ENCODE measurements at places on chromosomes 11 and 22. TPM values are rescaled to one million over a fixed set of nuclear protein-coding genes. Genes with fewer than 3 reads are reported as not detected.

SULT4A1 gene
- not detected for total RNA-seq

DNA sequence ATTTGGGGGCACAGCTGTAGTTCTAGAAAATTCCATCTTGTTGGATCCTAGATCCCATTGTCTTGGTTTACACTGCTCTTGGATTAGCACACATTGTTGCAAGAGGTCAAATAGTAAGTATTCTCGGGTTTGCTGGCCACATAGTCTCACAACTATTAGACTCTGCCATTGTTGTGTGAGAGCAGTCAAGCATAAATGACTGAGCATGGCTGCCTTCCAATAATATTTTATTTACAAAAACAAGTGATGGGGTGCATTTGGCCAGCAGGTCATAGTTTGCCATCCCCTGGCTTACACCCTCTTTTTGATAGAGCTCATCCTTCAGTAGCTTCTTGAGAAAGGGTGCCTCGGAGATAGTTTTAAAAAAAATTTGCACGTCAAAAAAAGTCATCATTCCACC, 77.9 kb upstream of the ALX4 start:
- no peaks in the 10 kb centered on the region for H3K36me3 ChIP-seq
- H3K4me3 ChIP-seq: no peak overlapping the region

DNA sequence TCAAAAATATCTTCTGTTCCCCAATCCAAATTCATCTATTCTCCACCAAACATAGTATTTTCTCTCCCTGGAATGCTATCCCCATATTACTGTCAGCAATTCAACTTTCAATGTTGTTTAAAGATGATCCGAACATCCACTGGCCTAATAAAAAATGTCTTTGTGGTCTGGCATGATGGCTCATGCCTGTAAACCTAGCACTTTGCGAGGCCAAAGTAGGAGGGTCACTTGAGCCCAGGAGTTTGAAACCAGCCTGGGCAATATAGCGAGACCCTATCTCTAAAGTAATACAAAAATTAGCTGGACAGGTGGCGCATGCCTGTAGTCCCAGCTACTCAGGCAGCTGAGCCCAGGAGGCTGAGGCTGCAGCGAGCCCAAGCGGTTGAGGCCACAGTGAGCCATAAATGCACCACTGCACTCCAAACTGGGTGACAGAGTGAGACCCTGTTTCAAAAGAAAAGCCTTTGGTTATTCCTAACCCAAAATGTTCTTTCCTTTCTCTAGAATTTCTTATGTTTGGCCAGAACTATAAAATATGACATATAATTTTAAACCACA, 29.8 kb downstream of the SIK3 start:
- DNase-seq: no peak
- no peak overlapping the region for H3K4me3 ChIP-seq
- H3K27ac ChIP-seq: no peak overlapping the region
- no peaks in the 10 kb centered on the region for H3K27me3 ChIP-seq
- peaks cover 20% of the 10 kb centered on the region for H3K4me1 ChIP-seq

- H3K4me3 ChIP-seq: no peak overlapping the region
- peaks cover 27% of the 10 kb centered on the region for H3K4me1 ChIP-seq
- DNase-seq: no peak
- no peaks in the 10 kb centered on the region for H3K27me3 ChIP-seq
- H3K27ac ChIP-seq: no peak overlapping the region
- no peaks in the 10 kb centered on the region for H3K36me3 ChIP-seq
These were observed 15.6 kb downstream of the GRAP2 start for GRCh38 chr22:39916496-39916895.

GRCh38 chr11:28447226-28447625, 339.0 kb downstream of the METTL15 start:
- no peak overlapping the region for H3K4me3 ChIP-seq
- H3K4me1 ChIP-seq: no peaks in the 10 kb centered on the region
- DNase-seq: no peak
- H3K27me3 ChIP-seq: no peaks in the 10 kb centered on the region
- H3K27ac ChIP-seq: no peak overlapping the region

DNA sequence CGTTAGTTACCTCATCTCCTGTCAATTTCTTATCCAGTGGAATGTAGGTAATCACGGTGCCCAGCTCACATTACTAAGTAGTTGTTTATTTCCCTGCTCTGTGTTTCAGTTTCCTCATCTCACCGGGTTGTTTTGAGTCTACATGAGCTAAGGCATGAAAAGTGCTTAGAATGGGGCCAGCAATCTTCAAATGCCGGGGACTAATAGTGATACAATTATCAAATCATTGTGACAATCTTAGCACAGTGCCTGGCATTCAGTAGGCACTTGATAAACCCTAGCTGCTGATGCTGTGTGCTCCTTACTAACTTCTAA, 53.3 kb upstream of the CD5 start:
- H3K4me1 ChIP-seq: peaks cover 13% of the 10 kb centered on the region
- no peaks in the 10 kb centered on the region for H3K27me3 ChIP-seq
- H3K27ac ChIP-seq: no peak overlapping the region
- H3K4me3 ChIP-seq: no peak overlapping the region
- no peaks in the 10 kb centered on the region for H3K36me3 ChIP-seq
